Activated T-helper 1 cell treated with anti-CD3 and anti-CD28 coated beads, Interleukin-12 subunit alpha, Interleukin-12 subunit beta, Interleukin-2, Interleukin-4 antibody, amounts not matched to agents 30 ng/mL and 10 ng/mL and 1 ng/mL, durations not matched to agents 14 hours and 24 hours and 36 hours (primary cell): ENCODE measurements at places on chromosomes 5 and 9. TPM values are rescaled to one million over a fixed set of nuclear protein-coding genes. Genes with fewer than 3 reads are reported as not detected.

GRCh38 chr9:112233769-112234168, 58.7 kb upstream of the SUSD1 start:
- H3K36me3 ChIP-seq, result peaks cover 16% of the 10 kb centered on the region
- no peak for DNase-seq
- H3K27ac ChIP-seq, result no peak overlapping the region
- no peak overlapping the region for H3K4me3 ChIP-seq

GRCh38 chr9:94639061-94639998, at the start of gene FBP1:
TSS of gene FBP1 (minus strand) at chr9:94639518. CDS start at chr9:94639310, 208 bp downstream.
- H3K27me3 ChIP-seq, result peaks cover 35% of the 10 kb centered on the region
- H3K4me3 ChIP-seq, result peak within 1 kb of the TSS; percentile 85
- H3K27ac ChIP-seq, result peak within 1 kb of the TSS; percentile 55
- peaks cover 16% of the 10 kb centered on the region for H3K4me1 ChIP-seq

- no peaks in the 10 kb centered on the region for H3K27me3 ChIP-seq
- H3K36me3 ChIP-seq, result no peaks in the 10 kb centered on the region
- H3K4me1 ChIP-seq, result no peaks in the 10 kb centered on the region
- no peak overlapping the region for H3K27ac ChIP-seq
- DNase-seq, result no peak
Observed at GRCh38 chr5:22372376-22372775, 480.8 kb downstream of the CDH12 start.

DNA sequence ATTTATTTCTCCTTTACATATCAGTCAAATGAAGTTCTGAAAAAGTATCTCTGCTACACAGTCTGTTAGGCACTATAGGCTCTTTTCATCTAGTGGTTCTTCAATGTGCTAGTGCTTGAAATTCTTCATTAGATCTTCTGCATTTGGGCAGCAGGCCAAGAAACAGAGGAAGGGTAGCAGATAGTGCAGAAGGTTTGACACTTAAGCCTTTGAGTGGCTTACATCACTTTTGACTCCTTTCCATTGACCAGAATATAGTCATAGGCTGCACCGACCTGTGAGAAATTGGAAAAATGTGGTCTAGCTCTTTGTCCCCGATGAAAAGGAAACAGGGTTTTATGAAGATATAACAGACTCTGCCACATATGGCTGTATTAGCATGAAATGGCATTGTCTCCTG, 459.5 kb upstream of the PTGER4 start:
- H3K27ac ChIP-seq, result no peak overlapping the region
- DNase-seq, result no peak
- H3K4me1 ChIP-seq, result peaks cover 69% of the 10 kb centered on the region
- no peaks in the 10 kb centered on the region for H3K27me3 ChIP-seq
- H3K36me3 ChIP-seq, result peaks cover 17% of the 10 kb centered on the region

GRCh38 chr5:131109540-131110255, 55.4 kb downstream of the HINT1 start:
- H3K4me3 ChIP-seq, result no peak overlapping the region
- H3K4me1 ChIP-seq, result peaks cover 17% of the 10 kb centered on the region
- H3K27ac ChIP-seq, result no peak overlapping the region
- no peaks in the 10 kb centered on the region for H3K36me3 ChIP-seq

DNA sequence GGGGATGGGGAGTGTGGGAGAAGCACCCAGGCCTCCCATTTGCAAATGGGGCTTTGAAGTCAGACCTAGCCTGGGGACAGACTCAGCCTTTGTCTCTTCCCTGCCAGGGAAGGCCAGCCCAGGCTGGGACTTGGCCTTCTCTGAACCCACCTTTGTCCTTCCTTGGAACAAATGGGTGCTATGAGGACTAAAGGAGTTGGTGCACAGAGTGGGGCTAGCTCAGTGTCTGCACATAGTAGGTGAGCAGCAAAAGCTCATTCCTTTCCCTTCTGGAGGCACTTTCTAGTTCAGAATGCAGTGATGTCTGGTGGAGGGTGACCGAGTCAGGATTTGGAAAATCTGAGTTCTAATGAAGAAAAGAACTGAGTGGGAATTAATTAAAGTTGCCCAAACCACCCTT, 37.2 kb downstream of the COL27A1 start:
- DNase-seq, result no peak
- H3K27ac ChIP-seq, result no peak overlapping the region
- no peak overlapping the region for H3K4me3 ChIP-seq
- H3K4me1 ChIP-seq, result no peaks in the 10 kb centered on the region

DNA sequence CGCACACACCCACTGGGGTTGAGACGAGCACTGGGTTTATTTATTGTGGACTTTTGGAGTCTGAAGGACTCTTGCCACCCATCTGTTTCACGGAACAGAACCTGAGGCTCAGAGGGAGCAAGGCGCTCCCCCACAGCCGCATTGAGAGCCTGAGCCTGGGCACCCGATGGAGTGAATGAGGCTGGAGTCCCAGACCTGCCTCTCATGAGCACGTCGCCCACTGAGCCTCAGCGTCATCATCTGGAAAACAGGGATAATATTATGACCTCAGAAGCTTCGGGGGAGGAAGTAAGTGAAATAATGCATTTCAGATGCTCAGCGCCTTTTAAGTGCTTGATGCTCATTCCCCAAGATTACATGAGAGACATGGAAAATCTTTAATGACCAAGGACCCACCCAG, 5.5 kb downstream of the NEK6 start:
- peaks cover 18% of the 10 kb centered on the region for H3K4me1 ChIP-seq
- peaks cover 32% of the 10 kb centered on the region for H3K27me3 ChIP-seq
- no peaks in the 10 kb centered on the region for H3K36me3 ChIP-seq
- no peak overlapping the region for H3K4me3 ChIP-seq
- no peak for DNase-seq
- no peak overlapping the region for H3K27ac ChIP-seq

DNA sequence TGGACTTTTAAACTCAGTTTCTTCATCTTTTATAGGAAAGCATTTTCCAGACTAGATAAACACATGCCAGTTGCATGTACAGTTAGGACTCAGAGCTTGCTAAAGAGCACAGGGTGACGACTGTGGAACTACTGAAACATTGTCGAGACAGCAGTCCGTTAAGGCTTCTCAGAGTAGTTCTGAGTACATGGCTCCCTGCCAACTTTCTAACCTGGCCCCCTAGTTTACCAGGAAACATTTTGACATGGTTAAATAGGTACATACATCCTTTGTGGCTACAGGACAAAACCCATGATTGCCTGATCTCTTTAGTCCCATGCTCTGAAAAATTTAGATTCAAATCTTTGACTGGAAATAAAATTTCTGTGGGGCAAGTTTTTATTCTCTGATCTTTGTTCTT, 129.7 kb downstream of the SLF1 start:
- H3K4me3 ChIP-seq, result no peak overlapping the region
- H3K27ac ChIP-seq, result no peak overlapping the region
- peaks cover 8% of the 10 kb centered on the region for H3K4me1 ChIP-seq
- H3K36me3 ChIP-seq, result no peaks in the 10 kb centered on the region
- H3K27me3 ChIP-seq, result peaks cover 2% of the 10 kb centered on the region

- no peaks in the 10 kb centered on the region for H3K36me3 ChIP-seq
- H3K4me3 ChIP-seq, result no peak overlapping the region
- H3K27me3 ChIP-seq, result no peaks in the 10 kb centered on the region
- H3K4me1 ChIP-seq, result no peaks in the 10 kb centered on the region
Observed at GRCh38 chr5:1983919-1984695, 101.4 kb upstream of the IRX4 start.

GRCh38 chr9:135321580-135321979, 158.0 kb upstream of the PPP1R26 start:
- no peak overlapping the region for H3K4me3 ChIP-seq
- H3K4me1 ChIP-seq, result no peaks in the 10 kb centered on the region

GRCh38 chr5:124572971-124573370, 173.5 kb downstream of the ZNF608 start:
- H3K27ac ChIP-seq, result no peak overlapping the region
- no peaks in the 10 kb centered on the region for H3K4me1 ChIP-seq
- DNase-seq, result no peak
- no peaks in the 10 kb centered on the region for H3K27me3 ChIP-seq
- no peaks in the 10 kb centered on the region for H3K36me3 ChIP-seq
- H3K4me3 ChIP-seq, result no peak overlapping the region

DNA sequence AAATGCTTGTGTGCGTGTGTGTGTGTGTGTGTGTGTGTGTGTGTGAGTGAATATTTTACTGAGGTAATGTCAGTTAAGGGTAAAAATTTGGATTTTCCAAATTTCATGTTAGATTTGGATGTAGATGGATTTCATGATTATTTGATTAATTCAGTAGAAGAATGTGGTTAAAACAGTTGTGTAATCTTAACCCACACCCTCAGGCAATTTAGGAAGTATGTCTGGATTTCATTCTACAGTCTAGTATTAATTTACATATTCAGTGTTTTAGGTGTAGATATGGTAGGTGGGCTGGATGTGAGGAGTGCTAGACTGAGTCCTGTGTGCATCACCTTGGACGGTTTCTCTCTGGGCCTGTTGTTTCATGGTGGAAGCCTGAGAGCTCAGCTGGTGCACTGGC, 99.1 kb upstream of the CKMT2 start:
- no peak for DNase-seq
- peaks cover 5% of the 10 kb centered on the region for H3K36me3 ChIP-seq
- no peak overlapping the region for H3K4me3 ChIP-seq
- no peaks in the 10 kb centered on the region for H3K4me1 ChIP-seq

GRCh38 chr5:74288448-74289108, 351.9 kb downstream of the ENC1 start:
- H3K36me3 ChIP-seq, result no peaks in the 10 kb centered on the region
- H3K4me1 ChIP-seq, result no peaks in the 10 kb centered on the region
- H3K27me3 ChIP-seq, result no peaks in the 10 kb centered on the region
- no peak for DNase-seq
- H3K4me3 ChIP-seq, result no peak overlapping the region

DNA sequence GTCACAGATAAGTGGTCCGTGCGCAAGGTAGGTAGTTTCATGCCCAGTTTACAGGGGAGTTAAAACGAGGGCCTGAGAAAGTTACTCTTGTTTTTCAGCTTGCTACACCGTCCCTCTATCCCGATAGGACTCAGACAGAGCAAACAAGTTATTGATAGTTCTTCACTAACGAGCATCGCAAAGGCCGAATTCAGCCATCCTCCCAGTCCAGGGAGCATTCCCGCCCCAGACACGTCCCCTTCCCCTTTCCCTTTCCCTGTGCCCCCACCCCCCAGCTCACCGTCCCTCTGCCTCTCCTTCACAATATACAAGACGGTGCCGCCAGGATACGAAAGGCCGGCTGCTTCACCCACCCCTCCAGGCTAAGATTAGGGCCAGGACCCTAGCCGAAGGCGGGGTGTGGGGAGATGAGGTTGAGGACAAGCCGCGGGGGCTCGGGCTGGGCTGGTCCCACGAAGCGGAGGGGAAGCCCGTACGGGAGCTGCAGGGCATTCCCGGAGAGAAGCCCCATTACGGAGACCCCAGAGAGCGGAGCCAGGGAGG, 599 bp downstream of the KIAA1191 start:
- H3K4me1 ChIP-seq, result peaks cover 36% of the 10 kb centered on the region
- DNase-seq, result peak; percentile 7
- H3K36me3 ChIP-seq, result peaks cover 17% of the 10 kb centered on the region
- H3K27me3 ChIP-seq, result no peaks in the 10 kb centered on the region
- H3K27ac ChIP-seq, result peak overlapping the region; percentile 91
- H3K4me3 ChIP-seq, result peak overlapping the region; percentile 97

DNA sequence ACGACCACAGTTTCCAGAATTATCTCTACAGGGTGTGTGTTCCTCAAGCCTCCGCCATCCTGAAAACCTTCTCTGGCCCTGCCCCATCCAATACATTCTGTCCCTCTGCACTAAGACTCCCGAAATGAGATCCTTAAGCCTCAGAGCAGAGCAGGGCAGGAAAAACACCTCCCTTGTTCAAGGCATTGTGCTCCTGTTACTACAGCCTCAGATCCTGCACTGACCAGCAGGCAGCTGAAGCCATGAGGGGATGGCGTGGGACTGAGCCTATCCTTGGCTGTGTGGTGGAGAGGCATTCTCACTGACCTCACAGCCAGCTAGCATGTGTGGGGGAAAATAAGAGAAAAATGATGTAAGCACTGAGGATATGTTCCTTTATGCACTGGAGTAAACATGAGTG, 106.7 kb upstream of the PHYKPL start:
- no peaks in the 10 kb centered on the region for H3K36me3 ChIP-seq
- no peak for DNase-seq
- peaks cover 7% of the 10 kb centered on the region for H3K27me3 ChIP-seq

GRCh38 chr5:143933451-143933850, 121.5 kb downstream of the HMHB1 start:
- DNase-seq, result no peak
- H3K4me1 ChIP-seq, result no peaks in the 10 kb centered on the region

DMRTA1 gene
- not detected in 2 replicates for total RNA-seq

PHAX gene
- 46.6 and 52.9 TPM in 2 replicates for total RNA-seq

TMC1 gene
- not detected in 2 replicates for total RNA-seq

GAPT gene
- not detected in 2 replicates for total RNA-seq

TNFSF8 gene
- total RNA-seq, result 200 and 207 TPM in 2 replicates

PAPPA gene
- not detected in 2 replicates for total RNA-seq

SLC36A2 gene
- not detected in 2 replicates for total RNA-seq

LCN6 gene
- total RNA-seq, result not detected in 2 replicates

SPINK6 gene
- not detected in 2 replicates for total RNA-seq

MFAP3 gene
- total RNA-seq, result 24.3 and 29.9 TPM in 2 replicates
